ENCODE measurements at places on chromosomes 2 and 18. TPM values are rescaled to one million over a fixed set of nuclear protein-coding genes. Genes with fewer than 3 reads are reported as not detected.

The SLC25A52 gene
- not detected for total RNA-seq

The TEKT4 gene
- total RNA-seq: not detected

The RIOK3 gene
- total RNA-seq: 50.7 TPM

The TRABD2A gene
- 1.00 TPM for total RNA-seq

The ORC4 gene
- 18.6 TPM for total RNA-seq

The TUBA3E gene
- not detected for total RNA-seq

DNA sequence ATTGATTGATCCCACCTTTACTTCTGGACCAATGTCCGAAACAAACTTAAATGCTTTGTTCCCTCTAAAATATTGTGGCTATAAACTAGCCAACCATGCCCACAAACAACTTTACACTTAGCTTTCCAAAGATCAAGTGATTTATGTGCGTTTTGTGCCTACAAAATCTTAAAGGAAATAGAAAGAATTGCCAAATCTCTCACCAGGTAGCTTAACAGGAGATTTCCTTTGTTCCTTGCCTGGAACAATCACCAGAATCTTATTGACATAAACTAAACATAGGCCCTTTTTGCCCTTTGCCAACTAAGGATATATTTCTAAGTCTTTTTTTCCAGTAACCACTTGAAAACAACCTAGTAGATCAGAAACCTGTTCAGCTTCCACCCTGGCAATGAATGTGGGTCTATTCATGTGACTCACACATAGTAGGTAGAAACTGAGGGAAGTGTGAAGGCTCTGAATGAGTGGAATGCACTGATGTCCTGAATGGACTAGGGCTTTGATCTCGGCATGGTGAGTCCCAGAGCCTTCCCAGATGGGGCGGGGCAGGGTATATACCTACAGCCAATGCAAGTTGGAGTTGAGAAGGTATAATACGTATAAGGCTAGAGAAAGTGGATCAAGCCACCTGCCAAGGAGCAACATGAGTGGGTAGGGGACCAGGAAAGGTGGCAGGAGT is 94.6 kb upstream of the PPP1CB start:
- DNase-seq: no peak

DNA sequence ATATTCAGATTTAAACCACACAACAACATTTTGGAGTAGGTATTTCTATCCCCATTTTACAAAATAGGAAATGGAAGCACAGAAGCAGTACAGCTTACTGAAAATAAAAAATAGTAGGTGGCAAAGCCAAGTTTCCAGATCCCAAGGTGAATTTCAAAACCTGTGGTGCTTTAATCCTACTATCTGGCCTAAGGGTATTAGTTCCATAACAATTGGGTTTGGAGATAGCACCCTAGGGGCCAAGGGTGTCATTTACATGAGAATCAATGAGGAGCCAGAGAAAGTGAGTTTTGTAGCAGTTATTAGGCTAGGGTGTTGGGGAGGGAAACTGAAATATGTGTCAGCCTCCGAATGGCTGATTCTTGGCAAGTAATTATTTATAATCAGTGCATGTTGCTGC is 24.9 kb downstream of the OSBPL6 start:
- no peak for DNase-seq

DNA sequence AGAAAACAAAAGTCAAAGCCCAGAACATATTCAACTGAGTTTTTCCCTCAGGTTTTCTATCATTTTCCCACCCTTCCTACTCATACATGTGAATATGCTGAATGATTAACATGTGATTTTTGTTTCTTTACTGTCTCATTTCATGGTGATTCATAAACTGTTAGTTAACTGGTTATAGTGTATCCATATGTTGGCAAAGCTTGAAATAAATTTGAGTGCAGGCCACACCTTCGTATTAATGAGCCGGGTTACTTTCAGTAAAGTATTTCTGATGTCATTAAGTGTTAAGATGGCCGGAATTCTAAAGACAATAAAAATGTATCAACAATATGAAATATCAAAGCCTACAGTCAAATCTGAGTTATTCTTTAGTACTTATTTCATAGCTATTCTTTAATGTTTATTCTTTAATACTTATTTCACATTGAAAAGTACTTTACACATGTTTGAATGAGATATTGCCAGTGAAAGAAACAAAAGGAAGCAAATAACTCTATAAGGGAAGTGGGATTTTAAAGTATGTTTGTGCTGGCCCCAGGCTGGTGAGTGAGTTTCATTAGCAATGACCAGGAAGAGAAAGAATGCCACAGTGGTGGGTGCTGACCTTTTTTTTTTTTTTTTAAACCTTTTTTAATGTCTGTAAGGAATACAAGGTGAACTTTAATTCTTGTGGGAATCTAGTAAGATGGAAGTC is 178.6 kb downstream of the NEDD4L start:
- no peak for DNase-seq

DNA sequence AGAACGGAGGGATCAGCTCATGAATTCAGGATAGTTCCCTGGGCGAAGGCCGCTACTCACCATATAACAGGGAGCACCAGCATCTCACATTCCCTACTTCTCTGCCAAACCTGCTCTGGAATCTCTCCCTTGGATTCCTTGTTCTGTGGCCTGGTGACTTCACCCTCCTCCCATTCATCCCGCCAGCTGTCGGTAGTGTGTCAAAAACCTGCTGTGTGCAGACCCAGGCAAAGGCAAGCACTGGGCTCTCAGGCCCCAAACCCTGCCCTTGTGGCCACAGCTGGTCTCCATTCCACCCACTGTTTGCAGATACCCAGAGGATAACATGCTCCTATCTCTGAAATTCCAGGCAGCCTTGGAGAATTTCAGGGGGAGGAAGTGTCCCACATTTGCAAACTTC is 151.6 kb downstream of the CAPN13 start:
- DNase-seq: no peak

DNA sequence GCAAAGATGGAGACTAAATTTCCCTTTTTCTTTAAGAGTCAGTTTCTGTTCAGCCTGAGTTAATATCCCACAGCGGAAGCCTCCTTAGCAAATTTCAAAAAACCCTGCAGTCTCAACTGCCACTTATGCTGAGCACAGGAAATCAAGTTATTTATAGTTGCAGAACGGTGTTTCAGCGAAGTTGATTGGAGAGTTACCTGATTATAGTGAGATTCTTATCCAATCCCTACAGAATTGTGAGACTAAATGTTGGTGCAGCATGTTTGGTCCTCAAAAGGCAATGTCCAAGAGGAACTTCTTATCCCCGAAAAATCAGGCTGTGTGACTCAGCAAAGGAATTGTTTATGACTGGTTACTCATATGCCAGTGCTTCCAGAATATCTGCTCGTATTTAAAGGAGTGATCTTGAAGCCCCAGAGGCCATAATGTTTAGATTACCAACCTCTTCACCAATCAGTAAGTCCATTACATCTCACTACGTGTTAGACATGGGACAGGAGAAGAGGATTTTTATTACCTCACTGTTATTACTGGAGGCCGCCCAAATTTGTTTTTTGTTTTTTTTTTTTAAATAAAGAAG is 67.9 kb downstream of the LRRFIP1 start:
- no peak for DNase-seq

- no peak for DNase-seq
Observed at GRCh38 chr2:220353897-220354296, 726.5 kb downstream of the SLC4A3 start.

- DNase-seq: no peak
Observed at GRCh38 chr2:26917135-26917836, 53.2 kb upstream of the MAPRE3 start.

- no peak for DNase-seq
Observed at GRCh38 chr2:55973673-55974072, 50.1 kb upstream of the EFEMP1 start.

GRCh38 chr2:70888366-70888922 is 47.3 kb upstream of the ATP6V1B1 start:
- no peak for DNase-seq

GRCh38 chr18:24894880-24895279 is 434.4 kb downstream of the HRH4 start:
- no peak for DNase-seq
